Esophagus mucosa (tissue), 1 donor: ENCODE measurements at places on chromosomes 11 and 22.

- no peak for ATAC-seq
Observed at GRCh38 chr11:115257678-115258077, 246.5 kb downstream of the CADM1 start.

DNA sequence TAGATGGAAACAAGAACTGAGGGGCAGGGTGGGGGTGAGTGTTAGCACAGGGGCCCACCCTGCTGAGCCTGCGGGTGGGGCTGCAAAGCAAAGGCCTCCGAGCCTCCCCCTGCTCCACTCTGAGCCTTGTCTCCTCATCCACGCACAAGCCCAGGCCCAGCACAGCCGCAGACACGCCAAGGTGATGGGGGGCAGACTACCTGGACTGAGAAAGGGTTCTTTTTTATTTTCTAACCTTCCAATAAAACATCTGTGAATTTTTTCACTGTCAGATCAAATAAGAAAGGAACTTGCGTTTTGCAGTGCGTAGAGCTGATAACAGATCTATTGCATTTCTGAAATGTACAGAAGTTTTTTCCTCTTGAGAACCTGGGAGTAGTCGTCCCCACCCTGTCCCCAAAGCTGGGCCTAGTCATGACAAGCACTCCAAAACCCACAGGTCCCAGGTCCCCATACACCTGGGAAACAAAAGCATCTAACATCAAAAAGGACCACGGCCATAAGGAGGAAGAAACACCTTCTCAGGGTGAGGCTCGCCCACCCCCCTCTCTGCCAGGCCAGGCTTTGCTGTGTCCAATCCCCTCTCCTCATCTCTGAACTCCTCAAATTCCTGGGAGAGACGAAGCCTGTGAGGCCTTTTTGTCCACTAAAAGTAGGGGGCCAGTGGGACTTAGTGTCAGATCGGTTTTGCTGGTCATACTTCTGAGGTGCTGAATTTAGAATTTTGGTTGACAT is 22.7 kb upstream of the CD5 start:
- no peak for ATAC-seq

GRCh38 chr22:24201681-24202614 is 20.7 kb downstream of the SUSD2 start:
- no peak for ATAC-seq

GRCh38 chr11:637593-638521 is 788 bp downstream of the DRD4 start:
- ATAC-seq = no peak

DNA sequence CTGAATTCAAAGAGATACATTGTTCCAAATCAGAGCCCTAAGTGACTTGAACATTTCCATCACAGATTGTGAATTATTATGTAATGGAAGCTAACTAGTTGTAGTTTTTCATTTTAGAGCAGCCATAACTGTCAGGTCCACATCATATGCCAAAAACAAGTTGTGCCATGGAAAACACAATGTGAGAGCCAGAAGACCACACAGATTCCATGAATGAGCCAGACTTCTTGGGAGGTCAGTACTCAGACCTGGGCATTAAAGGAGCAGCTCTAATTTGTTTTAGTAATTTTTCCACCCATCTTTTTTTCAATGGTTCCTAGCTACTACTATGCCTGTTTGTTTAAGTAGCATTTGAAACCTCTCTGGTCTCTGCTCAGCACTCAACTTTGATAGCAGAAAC is 279.4 kb downstream of the FAT3 start:
- no peak for ATAC-seq

GRCh38 chr11:9078113-9079086 is 13.0 kb downstream of the SCUBE2 start:
- ATAC-seq = no peak

- no peak for ATAC-seq
Observed at GRCh38 chr11:21723678-21724077, 469.2 kb upstream of the ANO5 start.

- ATAC-seq = peak; percentile 16
Observed at GRCh38 chr11:74325649-74326645, 14.5 kb upstream of the P4HA3 start.
